Caki2 (cell line): ENCODE measurements at places on chromosomes 6 and 20. TPM values are rescaled to one million over a fixed set of nuclear protein-coding genes. Genes with fewer than 3 reads are reported as not detected.

DNA sequence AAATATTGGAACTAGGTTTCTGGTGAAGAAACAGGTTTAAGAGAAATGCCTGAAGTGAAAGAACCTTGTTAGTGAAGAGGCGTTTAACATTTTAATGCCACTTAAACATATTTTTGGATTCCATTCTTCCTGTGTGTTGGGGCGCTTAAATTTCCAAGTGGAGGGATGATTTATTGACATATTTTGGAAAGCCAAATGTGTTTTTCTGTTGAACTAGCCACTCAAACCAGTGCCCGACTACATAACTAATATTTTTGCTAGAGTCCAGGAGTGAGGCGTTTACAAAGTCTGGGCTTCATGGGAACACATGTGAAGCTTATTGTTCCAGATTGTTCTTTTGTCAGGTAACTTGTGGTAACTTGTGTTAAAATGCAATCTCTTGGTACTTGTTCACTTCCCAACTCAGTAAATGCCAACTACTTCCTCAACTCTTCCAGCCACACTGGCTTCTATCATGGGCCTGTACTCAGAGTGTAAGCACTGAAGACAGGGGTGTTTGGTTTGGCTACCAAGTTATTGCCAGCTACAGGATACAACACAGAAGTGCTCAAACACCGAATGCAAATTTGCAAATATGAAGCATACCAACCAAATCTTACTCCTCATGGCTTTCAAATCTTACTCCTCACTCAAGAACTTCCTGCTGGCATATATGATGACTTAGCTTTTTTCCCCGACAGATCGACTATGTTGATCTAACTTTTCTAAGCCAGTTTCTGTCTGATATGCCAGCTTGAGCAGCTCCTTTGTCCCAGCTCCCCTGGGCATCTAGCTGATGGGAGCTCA lies 2.0 kb upstream of the ZNFX1 start:
- peak; percentile 33 for DNase-seq

DNA sequence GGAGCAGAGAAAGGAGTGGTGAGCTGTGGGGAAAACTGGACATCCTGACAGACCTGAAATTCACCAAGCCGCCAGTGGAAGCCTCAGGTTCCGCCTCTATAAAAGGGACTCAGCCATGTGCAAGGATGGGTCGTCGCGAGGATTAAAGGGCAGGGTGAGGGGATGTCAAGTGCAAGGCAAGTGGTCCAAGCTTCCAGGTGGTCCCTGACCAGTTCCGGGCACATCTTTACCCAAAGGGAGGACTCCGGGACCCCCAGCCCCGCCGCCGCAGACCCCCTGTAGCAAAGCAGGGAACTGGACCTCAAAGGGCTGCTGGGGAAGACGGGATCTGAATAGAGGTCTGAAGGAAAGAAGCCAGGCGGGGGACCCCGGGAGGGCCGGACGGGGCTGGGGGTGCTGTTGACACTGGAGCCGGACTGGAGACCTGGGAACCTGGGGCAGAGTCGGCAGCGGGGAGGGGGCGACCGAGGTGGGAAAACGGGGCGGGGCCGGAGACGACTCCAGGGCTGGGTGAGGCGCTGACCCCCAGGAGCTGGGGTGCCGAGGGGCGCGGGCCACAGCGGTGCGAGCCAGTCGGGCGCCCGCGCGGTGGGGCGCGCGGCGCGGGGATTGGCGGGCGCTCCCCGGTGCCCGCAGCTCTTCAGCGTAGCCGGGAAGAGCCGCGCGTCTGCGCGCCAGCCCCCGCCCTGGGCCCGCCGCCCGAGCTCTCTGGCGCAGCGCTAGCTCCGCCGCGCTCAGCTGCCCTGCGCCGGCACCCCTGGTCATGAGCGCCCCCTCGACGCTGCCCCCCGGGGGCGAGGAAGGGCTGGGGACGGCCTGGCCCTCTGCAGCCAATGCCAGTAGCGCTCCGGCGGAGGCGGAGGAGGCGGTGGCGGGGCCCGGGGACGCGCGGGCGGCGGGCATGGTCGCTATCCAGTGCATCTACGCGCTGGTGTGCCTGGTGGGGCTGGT lies at the start of gene SSTR4:
TSS of gene SSTR4 (plus strand) at position 592 of the 951 bp plus-strand sequence. CDS start at position 764, 172 bp downstream.
- no peak for DNase-seq

- DNase-seq = no peak
Measured at GRCh38 chr6:7269816-7270215, 43.2 kb downstream of the SSR1 start.

DNA sequence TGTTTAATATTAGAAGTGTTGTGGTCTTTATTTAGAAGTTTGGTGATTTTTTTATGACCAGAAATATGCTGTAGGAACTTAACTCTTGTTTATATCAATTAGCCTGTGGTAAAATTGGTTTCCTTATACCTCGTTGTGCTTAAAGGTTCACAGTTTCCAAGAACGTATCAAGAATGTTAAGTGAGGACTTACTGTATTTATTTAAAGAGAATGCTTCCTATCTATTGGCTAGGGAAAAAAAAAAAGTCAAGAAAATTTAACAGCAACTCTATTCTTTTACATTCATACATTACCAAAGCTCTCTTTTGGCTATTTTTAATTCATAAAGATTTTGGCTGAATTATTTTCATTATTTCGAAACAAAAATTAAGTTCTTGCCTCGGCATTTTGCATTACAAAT lies 1.6 kb downstream of the KIAA0319 start:
- DNase-seq = no peak

- peak; percentile 78 for DNase-seq
Measured at GRCh38 chr20:52494244-52494643, 302.7 kb upstream of the ZFP64 start.

DNA sequence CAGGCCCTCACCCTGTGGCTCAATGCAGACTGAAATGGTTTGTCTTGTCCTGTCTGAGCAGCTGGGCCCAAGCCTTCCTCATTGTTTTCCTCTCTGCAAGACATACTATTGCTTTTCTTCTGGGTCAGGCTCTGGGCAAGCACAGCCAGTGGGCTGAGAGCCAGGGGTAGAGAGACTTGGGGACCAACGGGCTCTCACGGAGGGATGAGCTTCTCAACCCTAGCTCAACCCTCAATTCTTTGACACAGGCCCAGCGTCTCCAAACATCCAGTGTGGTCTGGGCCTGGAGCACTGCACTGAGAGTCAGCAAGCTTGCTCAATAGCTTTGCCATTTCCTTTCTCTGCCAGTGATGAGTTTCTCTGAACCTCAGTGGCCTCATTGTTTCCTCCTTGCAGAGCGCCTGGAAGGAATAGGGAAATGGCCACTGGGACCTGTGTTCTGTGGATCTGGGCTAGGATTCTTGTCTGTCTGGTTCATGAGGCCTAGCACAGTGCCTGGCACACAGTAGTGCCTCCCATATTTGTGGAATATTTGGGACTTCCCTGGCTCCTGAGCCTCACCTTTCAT lies 9.3 kb downstream of the ANGPT4 start:
- DNase-seq = no peak

GRCh38 chr6:37838219-37838921 lies 18.8 kb downstream of the ZFAND3 start:
- DNase-seq = no peak

DNA sequence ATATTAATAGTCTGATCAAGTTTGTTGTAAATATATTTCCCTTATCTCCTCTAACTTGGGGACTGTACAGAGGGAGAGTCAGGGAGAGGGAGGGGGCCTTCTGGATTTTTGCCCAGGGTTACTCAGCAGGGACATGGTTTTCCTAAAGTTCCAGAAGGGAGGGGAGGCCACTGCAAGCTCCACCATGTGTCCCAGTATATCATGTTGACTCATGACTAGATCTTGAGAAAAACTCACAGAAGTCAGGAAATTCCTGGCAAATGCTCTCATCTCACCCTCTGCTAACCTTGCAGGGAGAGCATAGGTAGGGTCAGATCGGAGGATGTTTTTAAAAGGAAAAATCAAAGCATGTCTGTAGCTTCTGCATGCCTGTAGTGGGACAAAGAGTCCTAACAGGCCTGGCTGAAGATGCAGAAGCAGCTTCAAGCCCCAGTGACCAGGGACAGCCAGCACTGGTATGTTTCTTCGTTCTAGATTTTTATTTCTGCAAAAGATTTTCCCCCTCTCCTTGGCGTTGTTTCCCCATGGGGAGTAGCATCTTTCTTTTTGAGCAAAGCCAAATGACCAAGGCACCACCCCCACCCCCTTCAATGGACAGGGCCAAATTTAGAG lies 272.9 kb upstream of the SUPT3H start:
- DNase-seq = peak; percentile 85

DNA sequence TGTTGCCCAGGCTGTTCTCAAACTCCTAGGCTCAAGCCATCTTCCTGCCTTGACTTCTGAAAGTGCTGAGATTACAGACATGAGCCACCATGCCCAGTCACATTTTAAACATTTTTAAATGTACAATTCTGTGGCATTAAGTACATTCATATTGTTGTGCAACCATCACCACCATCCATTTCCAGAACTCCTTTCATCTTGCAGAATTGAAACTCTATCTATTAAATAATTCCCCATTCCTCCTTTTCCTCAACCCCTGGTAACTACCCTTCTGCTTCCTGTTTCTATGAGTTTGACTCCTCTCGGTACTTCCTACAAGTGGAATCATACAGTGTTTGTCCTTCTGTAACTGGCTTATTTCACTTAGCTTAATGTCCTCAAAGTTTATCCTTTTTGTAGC lies 103.8 kb upstream of the NAA20 start:
- DNase-seq = no peak

- no peak for DNase-seq
Measured at GRCh38 chr6:14452567-14453527, 335.3 kb downstream of the CD83 start.

GRCh38 chr6:148649454-148649963 lies 97.3 kb upstream of the UST start:
- no peak for DNase-seq

- DNase-seq = no peak
Measured at GRCh38 chr20:23046431-23046830, 3.0 kb downstream of the THBD start.

DNA sequence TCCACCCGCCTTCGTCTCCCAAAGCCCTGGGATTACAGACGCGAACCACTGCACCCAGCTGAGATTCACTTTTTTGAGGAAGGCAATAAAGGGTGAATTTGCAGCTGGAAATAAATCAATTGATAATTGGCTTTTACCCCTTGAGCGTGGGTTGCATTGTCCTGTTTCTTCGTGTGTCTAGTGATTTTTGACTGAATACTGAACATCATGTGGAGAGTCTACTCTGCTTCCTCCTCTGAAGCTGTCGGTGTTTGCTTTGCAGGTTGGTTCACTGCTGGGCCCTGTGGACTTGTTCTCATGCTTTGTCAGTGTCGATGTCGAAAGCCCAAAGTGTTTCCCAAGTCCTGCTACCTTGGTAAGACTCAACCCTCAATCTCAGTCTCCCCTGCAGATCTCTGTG lies 5.8 kb upstream of the EEF1A2 start:
- no peak for DNase-seq

DNA sequence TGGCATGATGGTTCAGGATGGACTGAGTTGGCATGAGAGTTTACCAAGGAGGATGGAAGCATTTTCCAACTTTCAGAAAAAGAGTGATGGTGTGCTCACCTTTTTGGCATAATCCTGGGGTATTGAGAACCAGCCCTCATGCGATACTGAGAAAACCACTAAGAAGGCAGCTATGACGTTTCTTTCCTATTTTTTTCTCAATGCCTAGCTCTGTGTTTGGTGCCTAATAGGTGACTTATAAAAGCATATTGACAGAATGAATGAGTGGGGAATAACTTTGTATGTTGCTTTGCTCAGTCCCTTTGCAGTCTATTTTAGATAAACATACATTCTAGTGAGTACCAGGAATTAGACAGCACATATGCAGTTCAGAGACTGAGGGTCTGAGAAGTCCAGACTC lies 816.3 kb downstream of the DHX35 start:
- DNase-seq = no peak

- DNase-seq = no peak
Measured at GRCh38 chr6:52230685-52231084, 13.6 kb downstream of the IL17F start.

The PNPLA1 gene
- not detected in 2 replicates for total RNA-seq

The RNF182 gene
- total RNA-seq = 0.10 TPM in 1 of 2 replicates, not detected in the other

The ALDH8A1 gene
- 0.20 TPM in 1 of 2 replicates, not detected in the other for total RNA-seq

The FKBP1C gene
- 0.10 and 0.17 TPM in 2 replicates for total RNA-seq

The CTAGE9 gene
- not detected in 2 replicates for total RNA-seq
